ENCODE measurements at places on chromosomes 7 and 10. TPM values are rescaled to one million over a fixed set of nuclear protein-coding genes. Genes with fewer than 3 reads are reported as not detected.

The LIPM gene
- not detected for total RNA-seq

The BAG3 gene
- 70.9 TPM for total RNA-seq

The HECTD2 gene
- 3.9 TPM for total RNA-seq

The CAMK1D gene
- total RNA-seq = 2.0 TPM

The UCMA gene
- not detected for total RNA-seq

The ST7 gene
- total RNA-seq = 24.4 TPM

The PMS2 gene
- 15.1 TPM for total RNA-seq

The SUN3 gene
- total RNA-seq = 0.64 TPM

The CCDC186 gene
- total RNA-seq = 10.5 TPM
